ENCODE measurements at places on chromosomes 16 and 17.
A peak's percentile ranks its signal among the peaks of the same experiment; 100 is the strongest.

GRCh38 chr17:47744168-47745036 lies 11.4 kb downstream of the TBX21 start:
- no peak for DNase-seq

- no peak for DNase-seq
These were observed 27.7 kb downstream of the CLUH start for GRCh38 chr17:2683912-2684311.

- DNase-seq, result no peak
These were observed 16.7 kb downstream of the BPTF start for GRCh38 chr17:67841992-67842391.

GRCh38 chr16:18013863-18014262 lies 322.7 kb downstream of the NPIPA8 start:
- DNase-seq, result no peak

DNA sequence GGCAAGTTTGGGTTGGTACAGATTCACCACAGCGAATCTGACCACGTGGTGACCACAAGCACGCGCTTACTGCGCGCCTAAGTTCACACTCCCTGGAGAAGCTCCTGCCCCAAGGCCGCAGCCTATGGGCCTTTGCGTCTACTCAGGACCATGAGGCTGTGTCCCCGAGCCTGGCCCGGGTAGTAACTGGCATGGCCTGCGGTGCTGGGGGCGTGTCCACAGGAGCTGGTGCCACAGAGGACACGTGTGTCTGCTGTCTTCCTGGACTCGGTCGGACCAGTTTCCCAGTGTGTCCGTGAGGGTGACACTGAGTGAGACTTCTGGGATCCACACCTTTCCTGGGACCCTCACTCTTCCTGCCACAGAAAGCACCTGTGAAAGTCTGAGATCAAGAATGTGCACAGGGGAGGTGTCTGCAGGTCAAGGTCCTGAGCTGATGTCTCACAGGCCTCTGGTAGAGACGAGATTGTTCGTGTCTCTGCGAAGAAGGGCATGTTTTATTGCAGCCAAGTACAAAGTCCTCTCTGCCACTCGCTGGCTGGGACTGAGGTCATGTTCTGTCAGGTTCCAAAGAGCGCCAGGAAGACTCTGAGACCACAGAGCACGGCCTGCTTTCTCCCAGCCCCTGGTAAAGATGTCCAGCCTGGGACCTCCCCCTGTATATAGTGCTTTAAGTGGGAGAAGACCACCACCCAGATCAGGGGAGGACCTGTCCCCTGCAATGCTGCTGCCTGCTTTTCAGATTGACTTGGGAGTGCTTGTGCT lies 25.2 kb upstream of the CAPN15 start:
- peak; percentile 65 for DNase-seq

GRCh38 chr17:81394921-81395599 lies at the start of gene BAHCC1:
BAHCC1 (plus strand) TSS chr17:81395457; CDS start chr17:81399740, 4,283 bp downstream.
- peak; percentile 99 for DNase-seq

DNA sequence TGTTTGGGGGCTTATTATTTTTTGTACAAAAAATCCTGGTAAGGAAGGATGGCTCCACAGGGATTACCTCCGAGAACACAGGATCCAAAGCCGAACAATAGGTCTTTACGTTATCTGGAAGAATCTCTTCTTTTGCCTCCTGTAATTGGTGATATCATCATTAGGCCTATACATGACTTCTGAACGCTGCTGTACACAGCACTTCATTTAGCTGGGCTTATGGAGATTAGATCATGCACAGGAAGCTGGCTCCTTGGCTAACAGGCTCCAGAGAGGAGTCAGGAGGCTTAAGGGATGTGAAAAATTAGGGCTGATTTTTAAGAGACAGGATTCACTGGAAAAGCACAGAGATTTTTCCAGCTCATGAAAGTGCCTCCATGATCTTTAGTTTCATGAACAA lies 54.7 kb downstream of the TANGO6 start:
- DNase-seq, result no peak

- DNase-seq, result no peak
These were observed 11.4 kb upstream of the SLC4A1 start for GRCh38 chr17:44279346-44279665.

- DNase-seq, result no peak
These were observed 14.9 kb downstream of the ADGRG1 start for GRCh38 chr16:57643147-57643874.

GRCh38 chr17:47840001-47840741 lies 902 bp downstream of the SCRN2 start:
- DNase-seq, result no peak

GRCh38 chr16:50547340-50548124 lies 664 bp upstream of the NKD1 start:
- peak; percentile 98 for DNase-seq

- DNase-seq, result no peak
These were observed 37.4 kb upstream of the LONP2 start for GRCh38 chr16:48206594-48207242.

- no peak for DNase-seq
These were observed 54.6 kb downstream of the ABCC12 start for GRCh38 chr16:48101069-48101674.

DNA sequence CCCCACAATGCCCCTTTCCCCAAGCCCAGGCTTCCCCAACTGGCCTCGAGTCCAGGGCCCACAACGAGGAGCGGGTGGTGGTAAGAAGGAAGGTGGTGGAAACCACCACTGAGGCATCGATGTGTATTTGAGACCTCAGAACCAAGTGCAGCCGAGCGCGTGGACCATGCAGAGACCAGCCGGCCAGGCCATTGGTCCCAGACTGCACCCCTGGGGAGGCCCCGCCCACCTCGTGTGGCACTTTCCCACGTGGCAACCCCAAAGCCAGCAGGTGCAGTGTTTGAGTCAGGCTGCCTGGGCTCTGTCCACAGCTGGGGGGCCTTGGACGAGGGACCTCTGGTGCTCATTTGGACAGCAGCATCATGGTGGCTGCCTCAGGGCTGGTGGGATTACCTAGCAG lies 28.1 kb upstream of the BAHCC1 start:
- no peak for DNase-seq

All from SW480 (cell line).